CD4-positive, alpha-beta T cell (primary cell): ENCODE measurements at places on chromosomes 2 and 18.

- no peak for DNase-seq
Measured at GRCh38 chr2:50515638-50516037, 516.3 kb downstream of the NRXN1 start.

GRCh38 chr18:67672155-67672554, 155.6 kb upstream of the DSEL start:
- DNase-seq, result no peak

DNA sequence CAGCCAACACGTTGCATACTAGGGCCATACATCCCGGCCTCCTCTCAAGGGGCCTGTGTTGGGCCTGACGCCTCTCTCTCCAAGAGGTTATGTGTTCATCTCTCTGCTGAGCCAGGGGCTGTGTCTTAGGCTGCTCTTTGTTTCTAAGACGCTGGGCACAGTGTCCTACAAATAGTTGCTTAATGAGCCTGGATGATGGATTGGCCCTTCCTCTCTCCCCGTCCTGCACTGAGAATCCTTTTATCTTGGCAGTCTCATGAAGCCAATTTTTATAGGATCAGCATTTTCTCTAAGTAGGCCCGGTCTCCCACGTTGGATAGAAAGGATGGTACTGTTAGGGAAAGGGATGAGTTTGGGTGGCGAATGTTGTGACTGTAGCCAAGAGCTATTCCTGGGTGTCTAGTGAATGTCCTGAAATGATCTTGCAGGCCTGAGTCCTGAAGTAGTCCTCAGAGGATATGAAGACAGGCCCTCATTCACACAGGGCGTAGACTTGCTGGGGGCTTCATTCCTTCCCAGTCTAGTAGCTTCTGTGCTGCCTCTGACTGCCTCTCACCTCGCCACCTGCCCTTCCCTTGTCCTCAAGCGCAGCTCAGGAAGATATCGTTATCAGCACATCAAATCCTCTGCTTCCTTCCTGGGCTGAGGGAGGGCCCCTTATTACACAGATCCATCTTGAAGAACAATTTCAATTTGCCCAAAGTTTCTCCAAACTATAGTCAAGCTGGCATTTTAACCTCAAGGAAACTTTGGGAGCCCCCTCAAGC, 8.8 kb downstream of the LBH start:
- no peak for DNase-seq

DNA sequence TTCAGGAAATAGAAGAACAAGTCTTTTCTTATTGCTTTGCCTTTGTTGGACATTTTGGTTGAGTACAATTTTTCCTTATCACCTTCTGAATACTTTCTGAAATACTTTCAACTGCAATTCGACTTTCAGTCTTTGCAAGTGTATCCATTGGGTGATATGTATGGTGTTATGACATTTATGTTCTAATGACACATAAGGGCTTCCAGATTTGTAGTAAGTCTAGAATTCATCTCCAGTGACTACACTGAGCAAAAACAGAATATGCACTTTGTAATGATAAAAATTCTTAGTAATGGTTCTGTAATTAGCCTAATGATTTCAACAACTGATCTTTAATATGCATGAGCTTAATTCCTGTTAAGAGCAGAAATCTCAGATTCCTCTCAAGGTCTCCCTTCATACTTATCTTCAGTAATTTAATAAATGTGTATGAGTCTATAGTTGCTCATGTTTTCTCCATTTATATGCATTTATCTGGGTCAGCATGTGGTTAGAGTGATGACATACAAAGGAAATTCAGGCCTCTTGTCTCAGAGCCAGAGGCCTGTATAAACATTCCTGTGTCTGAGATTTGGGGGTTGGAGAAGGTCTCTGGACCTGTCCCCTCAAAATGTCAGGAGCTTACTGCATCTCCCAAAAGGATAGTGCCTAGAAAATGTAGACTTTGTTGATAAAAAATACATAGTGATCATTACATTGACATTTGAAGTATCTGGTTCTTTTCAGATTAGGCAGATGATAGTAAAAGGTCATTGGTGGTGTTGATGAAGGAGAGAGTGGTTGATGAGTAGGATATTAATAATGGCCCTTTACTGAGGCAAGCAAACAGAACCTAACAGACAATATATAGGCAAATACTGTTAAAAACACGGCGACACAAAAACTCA, 114.9 kb downstream of the QPCT start:
- no peak for DNase-seq

DNA sequence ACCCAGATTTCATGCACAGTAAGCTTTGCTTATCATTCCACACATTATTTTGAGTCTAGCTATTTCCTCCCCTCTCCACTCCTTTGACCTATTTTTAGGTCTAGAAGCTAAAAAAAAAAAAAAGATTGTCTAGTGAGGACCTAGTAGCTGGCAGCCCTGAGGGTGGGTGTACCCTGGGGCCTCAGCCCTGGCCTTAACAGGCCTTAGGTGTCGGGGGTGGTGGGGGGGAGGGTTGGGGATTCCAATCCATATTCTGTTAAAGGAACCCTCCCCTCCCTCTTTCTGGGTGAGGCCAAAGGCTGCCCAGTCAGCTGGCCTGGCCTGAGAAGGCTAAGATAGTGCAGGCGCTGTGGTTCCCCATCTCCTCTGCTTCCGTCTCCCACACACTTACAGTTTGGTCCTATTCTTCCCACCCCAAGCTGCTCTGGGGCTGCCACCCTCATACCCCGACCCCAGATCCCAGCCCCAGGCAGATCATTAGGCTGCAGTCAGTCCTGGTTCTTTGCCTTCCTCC, 65.5 kb upstream of the HK2 start:
- DNase-seq, result no peak

GRCh38 chr2:144366825-144367429, 153.0 kb downstream of the ZEB2 start:
- DNase-seq, result no peak

DNA sequence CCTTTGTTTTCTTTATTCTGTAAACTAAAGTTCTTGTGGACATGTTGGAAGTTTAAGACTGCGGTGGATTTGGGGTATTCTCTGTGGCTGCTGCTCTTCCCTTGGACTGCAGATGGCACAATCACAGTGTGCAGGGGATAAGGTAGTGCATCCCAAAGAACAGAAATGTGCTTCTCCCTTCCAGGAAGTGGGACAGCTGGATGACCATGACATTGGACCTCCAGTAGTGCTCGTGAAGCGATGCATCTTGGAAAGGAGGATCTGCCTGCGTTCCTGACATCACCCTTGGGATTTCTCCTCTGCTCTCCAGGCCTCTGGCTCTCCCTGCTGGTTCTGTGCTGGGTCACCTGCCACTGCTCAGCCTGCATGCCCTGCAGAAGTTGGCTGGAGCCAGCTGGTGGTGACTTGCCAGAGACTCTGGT, 109.9 kb downstream of the SLC4A3 start:
- DNase-seq, result no peak

DNA sequence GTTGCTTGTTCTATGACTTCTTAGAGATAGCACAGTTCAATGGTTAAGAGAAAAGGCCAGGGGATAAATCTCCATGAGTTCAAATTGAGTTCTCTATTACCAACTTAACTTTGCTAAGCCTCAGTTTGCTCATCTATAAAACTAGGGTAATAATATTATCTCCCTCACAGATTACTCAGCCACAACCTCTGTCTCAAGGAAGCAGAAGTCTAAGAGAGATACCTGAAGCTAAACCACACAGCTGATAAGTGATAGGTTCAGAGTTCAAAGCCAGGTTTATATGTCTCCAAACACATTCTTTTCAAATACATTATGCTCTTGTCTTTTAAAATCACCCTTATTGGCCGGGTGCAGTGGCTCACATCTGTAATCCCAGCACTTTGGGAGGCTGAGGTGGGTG, 287.7 kb downstream of the NBAS start:
- no peak for DNase-seq

DNA sequence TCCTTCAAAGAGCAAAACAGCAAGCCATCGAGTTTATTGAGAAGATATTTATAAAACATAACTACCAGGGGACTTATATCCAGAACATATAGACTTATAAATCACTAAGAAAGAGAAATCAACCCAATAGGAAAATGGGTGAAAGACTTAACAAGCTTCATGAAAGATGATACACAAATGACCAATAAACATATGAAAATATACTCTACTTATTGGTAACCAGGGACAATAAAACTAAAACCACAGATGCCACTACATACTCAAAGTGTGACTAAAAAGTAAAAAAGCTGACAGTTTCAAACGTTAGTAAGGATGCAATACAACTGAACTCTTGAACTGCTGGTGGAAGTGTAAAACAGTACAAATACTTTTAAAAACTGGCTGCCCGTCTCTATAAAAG, 154.3 kb downstream of the TMEM163 start:
- no peak for DNase-seq

GRCh38 chr2:162890690-162891311, 52.2 kb upstream of the KCNH7 start:
- no peak for DNase-seq

- DNase-seq, result no peak
Measured at GRCh38 chr2:65686928-65687521, 254.6 kb upstream of the SPRED2 start.

GRCh38 chr2:98932164-98932563, 3.9 kb downstream of the CRACDL start:
- DNase-seq, result no peak

GRCh38 chr18:35117951-35118411, 76.8 kb downstream of the MAPRE2 start:
- DNase-seq, result no peak

DNA sequence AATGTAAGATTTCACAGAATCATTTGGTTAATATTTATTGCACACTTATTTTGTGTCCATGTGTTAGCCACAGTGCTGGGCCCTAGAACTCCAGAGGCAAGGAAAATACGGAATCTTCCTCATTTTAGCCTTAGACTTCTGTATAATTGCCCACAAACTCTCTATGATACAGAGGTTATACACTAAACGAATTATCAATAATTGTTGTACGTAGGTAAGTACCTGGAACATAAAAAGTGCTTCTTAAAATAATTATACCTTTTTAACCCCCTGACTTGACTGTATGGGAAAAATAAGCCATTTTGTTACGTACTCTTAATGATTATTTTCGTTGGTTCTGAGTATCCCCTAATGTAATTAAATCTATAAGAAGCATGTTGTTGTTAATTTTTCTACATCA, 119.4 kb downstream of the ARHGAP15 start:
- DNase-seq, result no peak
